ENCODE measurements at places on chromosomes 2 and 18. TPM values are rescaled to one million over a fixed set of nuclear protein-coding genes. Genes with fewer than 3 reads are reported as not detected.

The MATN3 gene
- 0.23 TPM for total RNA-seq

The ALPP gene
- total RNA-seq, result not detected

The CNTNAP5 gene
- total RNA-seq, result not detected

The TMEM247 gene
- total RNA-seq, result not detected

The NCKAP5 gene
- not detected for total RNA-seq

The SLC14A1 gene
- 9.1 TPM for total RNA-seq

- DNase-seq, result no peak
Observed at GRCh38 chr2:221675201-221675908, 103.3 kb upstream of the EPHA4 start.

DNA sequence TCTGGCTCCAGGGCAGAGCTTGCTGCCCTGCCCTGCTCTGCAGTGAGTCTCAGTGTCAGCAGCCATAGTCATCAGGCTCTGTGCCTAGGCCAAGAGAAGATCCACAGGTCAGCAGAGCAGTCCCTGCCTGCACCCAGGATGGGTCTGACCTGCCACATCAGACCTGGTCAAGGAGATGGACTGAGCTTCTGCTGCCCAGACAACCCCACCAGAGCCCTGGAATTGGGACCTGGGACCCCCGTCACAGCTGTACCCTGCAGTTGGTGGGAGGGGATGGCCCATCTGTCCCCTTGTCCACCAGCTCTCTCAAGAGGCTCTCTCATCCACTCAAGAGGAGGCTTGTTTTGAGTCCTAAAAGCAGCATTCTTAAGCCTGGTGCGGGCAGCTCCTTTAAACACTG is 142.6 kb downstream of the TFCP2L1 start:
- no peak for DNase-seq

DNA sequence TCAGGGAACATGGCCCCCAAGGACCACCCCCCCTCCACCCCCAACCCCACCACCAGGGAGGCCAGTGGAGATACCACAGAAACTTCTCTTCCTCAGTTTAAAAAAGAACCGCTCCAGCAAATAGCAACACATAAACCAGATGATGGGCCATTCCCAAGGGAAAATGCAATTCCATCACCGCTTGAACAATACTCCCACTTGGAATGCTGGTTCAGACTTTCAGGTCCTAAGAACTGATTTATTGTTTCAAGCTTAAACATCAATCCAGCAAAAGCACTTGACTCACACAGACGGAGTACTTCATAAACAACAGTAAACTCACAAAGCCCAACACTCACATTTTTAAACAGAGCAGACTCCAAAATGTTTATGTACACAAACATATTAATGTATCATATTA is 6.9 kb downstream of the HDAC4 start:
- no peak for DNase-seq

GRCh38 chr2:67797801-67798540 is 264.8 kb downstream of the C1D start:
- DNase-seq, result no peak

GRCh38 chr2:215419769-215420470 is 15.9 kb downstream of the FN1 start:
- no peak for DNase-seq

- peak; percentile 9 for DNase-seq
Observed at GRCh38 chr18:78647018-78647417, 332.6 kb upstream of the SALL3 start.

DNA sequence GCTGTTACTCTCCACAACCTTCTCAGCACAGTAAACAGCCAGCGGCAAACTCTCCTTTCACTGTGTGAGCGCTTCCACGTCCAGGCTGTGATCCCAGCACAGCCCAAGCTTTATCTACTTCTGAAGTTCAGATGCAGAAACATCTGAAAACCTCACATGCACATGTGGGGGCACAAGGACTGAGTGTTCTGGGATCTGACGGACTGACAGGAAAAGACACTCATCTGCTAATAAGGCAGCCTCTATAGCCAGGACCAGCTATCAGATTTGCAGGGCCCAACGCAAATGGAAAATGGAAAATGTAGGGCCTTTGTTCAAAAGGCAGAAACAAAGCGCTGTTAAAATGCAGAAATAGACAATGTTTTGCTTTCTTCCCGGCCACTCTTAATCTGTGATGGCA is 133.8 kb upstream of the ARHGAP28 start:
- DNase-seq, result no peak

- DNase-seq, result no peak
Observed at GRCh38 chr2:63009490-63009889, 41.1 kb upstream of the OTX1 start.

DNA sequence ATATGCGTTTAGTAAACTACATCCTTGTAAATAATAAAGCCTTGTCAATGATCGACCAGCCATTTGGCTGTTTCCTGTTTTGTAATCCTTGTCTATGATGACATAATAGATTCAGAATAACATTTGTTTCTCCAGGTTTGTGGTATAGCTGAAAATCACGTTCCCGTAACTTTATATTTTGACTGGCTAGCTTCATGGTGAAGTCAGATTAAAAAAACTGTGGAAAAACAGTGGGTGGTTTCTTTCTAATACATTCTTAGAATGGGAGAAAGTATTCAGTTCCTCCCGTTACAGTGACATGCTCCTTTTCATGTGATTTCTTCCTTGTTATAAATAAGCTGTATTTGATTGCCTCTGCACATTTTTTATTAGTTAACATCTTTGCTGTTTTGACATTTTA is 366.9 kb downstream of the NYAP2 start:
- no peak for DNase-seq

DNA sequence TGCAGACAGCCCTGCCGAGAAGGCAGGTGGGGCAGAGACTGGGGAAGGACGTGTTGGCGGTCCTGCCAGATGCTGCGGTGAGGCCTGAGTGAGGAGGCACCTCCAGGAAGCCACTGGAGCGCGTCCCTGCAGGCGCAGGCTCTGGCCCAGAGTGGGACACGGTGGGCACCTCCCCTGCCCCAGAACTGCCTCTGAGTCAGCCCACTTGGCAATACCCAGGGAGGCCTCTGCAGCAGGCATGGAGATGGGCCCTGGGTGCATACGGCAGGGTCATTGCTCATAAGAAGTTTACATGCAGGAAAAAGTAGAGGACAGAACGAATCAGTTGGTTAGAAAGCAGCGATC is 195.9 kb downstream of the TFCP2L1 start:
- no peak for DNase-seq

DNA sequence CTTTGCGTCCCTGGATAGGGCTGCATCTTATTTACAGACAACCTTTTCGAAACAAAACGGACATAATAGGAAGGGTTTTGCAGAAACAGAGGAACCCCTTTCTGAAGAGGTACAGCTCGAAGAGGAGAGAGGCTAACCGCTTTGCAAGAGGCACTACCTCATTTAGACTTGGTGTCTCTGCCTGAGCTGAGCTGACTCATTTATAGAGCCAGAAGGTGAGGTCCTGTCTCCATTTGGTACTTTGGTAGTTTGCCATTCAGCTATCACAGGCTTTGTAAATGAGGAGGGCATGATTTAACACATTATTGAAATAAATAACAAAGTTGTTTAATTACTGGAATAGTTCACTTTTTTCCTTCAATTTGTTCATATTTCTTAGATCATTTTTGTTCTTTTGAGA is 2.2 kb upstream of the NXPH2 start:
- no peak for DNase-seq

DNA sequence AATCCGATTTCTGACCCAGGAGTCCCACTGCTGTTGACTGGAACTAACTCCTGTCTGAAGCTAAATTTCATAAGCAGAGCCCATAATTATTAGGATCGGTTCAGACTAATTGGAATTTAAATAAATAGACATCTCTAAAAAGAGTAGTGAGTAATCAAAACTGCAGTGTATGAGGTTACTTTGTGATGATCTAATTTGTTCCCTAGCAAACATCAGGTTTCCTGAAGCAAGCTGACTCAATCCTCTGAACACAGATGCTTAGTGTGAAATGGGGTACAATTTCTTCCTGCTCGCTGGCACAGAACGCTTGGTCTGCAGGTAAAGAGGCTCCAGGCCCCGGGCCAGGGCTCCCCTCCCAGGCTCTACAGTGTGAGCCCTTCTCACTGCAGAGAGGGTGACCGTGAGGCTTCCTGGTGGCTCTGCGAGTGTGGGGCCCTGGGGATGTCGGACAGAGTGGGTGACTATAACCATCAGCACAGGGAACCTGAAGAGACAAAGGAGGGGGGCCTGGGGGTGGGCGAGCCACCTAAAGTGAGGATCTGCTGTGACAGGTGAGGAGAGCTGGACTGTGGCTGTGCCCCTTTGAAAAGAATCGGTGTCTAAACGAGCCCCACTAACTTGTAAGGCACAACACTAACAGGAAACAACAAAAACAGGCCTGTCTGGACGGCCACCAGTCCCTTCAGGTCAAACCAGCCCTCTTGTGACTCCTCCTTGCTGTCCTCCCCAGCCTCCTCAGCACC is 20.2 kb downstream of the CHST10 start:
- no peak for DNase-seq

DNA sequence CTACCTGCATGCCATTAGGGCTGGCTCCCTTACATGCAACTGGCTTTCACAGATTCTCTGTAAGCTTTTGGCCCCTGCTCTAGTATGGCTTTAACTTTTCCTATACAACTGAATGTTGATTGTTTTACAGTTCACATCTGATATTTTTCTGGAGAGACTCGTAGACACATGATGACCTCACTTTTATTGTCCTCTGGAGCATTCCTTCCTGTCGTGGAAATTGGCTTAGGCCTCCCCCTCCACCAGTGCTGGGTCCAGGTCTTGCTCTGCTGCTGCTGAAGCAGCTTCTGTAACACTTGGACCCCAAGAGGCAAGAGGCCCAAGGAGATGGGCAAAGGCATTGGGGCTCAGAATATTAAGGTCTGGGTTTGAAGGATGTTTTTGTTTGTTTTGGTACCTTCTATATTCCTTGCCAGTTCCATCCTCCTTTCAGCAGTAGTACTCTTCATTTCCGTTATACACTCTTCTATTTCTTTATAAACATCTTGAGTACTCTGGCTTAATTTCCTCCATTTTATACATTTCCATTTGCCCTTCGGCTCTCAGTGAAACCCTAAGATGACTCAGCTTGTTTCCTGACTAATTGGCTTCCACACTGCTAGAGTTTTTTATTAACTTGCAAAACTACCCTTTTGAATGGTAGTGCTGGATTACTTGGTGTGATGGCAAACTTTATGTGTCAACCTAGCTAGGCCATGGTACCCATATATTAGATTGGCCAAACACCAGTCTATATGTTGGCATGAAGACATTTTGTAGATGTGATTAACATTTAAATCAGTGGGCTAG is 219.8 kb downstream of the CDCA7 start:
- DNase-seq, result no peak

DNA sequence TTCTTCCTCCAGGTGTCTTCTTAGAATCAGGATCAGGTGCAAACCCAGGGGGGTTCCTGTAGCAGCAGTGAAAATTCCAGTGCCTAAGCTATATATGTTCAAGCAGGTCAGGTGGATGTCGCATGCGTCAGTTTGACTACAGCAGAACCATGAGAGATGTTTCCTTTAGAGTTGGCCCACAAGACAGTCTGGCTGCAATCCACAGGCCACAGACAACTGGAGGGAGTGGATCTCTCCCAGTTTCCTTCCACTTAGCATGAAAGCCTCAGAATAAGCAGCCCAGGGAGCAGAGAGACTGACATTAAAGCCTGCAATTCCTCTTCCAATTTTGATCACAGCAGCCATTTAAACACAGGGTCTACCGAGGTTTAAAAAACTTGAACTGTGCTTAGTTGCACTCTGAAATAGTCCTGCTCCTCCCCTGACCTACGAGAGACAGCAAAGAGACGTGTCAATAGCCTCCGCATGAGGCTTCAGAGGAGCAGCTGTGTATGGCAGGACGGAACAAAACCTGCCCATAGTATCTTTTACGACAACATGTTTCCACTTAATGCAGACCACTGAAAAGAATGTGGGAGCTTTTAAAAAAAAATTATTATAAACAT is 988 bp upstream of the KCNE4 start:
- no peak for DNase-seq

DNA sequence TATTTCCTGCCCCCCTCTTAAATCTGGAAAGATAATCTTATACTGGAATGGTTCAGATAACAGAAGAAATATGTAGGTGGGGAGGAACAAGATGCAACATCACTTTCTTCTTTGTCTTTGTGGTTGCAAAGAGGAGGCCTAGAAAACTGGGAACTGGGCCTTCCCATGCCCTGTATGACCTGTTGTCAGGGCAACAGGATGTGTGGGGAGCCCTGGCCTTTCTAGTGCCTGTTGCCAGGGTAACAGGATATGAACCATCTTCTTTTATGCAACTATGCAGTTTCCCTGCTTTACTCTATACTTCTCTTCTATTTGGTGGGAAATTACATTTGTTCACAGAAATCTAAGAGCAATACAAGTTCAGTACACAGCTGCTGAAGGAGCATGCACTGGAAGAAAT is 79.8 kb upstream of the PDE1A start:
- no peak for DNase-seq

GRCh38 chr2:10238991-10239485 is 63.7 kb upstream of the HPCAL1 start:
- DNase-seq, result no peak
